ENCODE measurements at places on chromosomes 2 and 18.

DNA sequence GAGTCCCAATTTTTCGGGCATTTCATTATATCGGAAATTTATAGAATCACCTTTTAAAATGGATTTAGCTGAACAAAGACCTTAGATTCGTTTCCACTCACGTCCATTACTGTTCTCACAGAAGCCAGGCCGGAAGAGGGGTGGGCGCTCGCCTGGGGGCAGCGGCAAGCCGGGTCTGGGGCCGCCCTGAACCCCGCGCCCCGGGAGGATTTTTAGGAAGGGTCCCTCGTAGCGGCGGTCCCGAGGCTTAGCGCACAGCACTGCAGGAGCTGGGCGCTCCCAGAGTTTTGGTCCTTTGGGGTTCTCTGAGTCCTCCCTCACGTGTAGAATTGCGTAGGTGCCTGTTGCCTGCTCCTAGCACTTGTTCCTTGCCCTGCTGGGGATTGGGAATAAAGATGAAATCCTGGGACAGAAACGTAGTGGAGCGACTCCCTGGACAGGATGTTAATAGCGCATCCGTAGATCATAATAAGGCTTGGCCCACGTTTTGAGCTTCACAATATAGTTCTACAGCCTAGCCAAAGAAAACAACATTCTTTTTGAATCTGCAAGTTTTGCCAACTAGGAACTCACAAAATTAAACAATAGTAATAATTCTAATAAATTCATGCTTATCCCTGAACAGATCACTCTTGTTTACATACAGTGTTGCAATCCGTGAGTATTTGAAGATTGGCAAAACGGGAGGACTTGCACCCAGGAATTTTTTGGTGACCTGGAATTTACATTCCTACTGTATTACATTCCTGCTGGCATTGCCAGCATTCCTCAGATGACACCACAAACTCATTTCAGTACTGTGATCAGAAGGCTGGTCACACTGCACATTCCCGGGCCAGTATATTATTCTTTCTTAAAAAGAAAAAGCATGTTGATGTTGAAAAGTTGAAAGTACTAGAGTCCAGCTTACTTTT, 875 bp downstream of the C18orf63 start:
- no peak for DNase-seq

DNA sequence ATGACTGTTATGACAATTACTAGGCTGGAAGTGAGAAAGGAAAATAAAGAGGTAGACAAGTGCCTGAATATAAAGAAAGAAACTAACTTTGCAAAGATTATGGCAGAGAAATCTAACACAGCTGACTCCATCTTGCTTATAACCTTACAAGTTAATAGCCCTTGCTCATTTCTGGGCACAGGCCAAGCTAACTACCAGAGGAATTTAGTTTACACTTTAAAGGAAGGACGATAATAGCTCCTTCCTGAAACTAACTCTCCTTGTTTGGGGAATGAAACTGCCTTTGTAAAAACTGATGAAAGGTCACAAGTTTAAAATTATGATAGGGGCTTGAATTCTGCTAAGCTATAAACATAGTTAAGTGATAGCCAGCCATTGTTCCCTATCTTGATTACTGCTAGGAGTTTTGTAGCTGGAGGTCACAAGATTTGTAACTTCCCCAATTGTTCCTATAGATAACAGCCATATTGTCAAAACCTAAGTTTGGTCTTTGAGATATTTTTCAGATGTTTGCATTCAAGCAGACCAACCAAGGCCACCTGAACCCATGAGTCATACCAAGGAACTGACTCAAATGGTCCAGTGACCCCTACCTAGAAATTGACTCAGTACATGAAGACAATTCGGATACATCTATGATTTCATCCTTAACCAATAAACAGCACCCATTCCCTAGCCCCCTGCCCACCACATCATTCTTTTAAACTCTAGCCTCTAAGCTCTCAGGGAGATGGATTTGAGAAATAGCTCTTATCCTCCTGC, 209.2 kb upstream of the LRATD1 start:
- no peak for DNase-seq

DNA sequence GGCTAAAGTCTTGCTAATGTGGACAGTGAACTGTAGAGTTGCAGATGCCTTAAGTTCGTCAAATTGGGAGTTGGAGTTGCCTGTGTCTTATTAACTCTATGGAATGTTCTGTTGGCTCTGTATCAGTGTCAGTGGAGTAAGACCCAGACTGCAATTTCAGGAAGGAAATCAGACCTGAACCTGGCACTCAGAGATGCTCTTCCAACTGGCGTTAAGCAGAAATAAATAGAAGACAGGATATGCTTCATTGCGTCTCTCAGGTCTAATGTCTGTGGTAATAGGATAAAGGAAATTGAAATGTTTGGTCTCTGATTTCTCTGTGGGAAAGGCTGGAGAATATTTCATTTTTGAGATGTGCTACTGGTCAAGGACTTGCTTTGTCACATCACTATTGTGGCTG, 846.7 kb upstream of the ID2 start:
- DNase-seq: no peak

- no peak for DNase-seq
Observed at GRCh38 chr2:101521487-101521886, 46.6 kb upstream of the RFX8 start.

GRCh38 chr2:237351046-237351445, 62.9 kb downstream of the COL6A3 start:
- no peak for DNase-seq

GRCh38 chr2:127735044-127735443, 33.7 kb downstream of the SFT2D3 start:
- no peak for DNase-seq

DNA sequence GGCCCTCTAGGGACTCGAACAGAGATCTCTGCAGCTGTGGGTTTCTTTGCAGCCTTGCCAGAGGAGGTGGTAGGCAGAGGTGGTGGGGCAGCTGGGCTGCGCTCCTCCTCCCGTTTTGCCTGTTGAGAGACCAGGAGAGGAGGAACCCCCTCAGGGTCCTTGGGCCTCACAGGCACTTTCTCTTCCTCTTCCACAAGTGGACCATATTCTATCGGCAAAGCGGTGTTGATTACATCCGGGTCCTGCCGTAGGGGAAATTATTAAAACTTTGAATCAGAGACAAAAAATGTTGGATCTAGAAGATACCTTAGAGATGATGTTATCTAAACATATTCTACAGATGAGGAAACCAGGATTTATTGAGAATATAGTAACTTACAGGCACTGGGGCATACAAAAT, 78.5 kb downstream of the CLIP4 start:
- no peak for DNase-seq

GRCh38 chr18:8001711-8002301, 434.7 kb downstream of the PTPRM start:
- DNase-seq: no peak

- peak; percentile 59 for DNase-seq
Observed at GRCh38 chr2:161077367-161078210, 82.6 kb upstream of the TANK start.

DNA sequence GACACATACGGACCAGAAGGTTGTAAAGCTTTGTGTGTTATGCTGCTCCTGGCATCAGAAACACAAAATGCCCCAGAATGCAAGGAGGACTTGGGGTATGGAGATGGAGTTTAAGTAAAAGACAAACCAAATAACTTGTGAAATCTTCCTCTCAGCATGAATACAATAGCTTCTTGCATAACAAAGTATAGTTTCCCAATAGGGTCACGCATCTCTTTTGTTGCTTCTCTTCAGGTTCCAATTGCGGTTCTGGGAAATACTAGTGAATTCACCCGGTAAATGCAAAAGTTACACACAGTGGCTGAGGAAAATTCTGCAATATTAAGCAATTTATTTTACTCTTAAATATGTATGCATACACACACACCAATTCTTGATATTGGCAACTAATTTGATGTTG, 339.2 kb upstream of the EPHA4 start:
- no peak for DNase-seq

GRCh38 chr2:189008555-189009262, 34.5 kb downstream of the COL3A1 start:
- DNase-seq: no peak

DNA sequence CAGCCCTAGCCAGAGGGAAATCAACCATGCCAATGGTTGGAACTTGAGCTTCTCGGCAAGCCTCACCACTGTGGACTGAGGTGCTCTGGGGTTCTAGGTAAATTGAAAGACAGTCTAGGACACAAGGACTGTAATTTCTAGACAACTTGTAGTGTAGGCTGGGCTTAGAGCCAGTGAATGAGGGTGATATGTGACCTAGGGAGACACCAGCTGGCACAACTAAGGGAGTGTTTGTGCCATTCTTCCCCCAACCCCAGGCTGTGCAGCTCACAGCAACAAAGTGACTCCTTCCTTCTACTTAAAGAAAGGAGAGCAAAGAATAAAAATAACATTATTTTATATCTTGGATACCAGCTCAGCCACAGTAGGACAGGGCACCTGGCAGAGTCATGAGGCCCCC, 1690.7 kb upstream of the TMEFF2 start:
- DNase-seq: no peak
